ENCODE measurements at places on chromosomes 2 and 18.
A peak's percentile ranks its signal among the peaks of the same experiment; 100 is the strongest.

DNA sequence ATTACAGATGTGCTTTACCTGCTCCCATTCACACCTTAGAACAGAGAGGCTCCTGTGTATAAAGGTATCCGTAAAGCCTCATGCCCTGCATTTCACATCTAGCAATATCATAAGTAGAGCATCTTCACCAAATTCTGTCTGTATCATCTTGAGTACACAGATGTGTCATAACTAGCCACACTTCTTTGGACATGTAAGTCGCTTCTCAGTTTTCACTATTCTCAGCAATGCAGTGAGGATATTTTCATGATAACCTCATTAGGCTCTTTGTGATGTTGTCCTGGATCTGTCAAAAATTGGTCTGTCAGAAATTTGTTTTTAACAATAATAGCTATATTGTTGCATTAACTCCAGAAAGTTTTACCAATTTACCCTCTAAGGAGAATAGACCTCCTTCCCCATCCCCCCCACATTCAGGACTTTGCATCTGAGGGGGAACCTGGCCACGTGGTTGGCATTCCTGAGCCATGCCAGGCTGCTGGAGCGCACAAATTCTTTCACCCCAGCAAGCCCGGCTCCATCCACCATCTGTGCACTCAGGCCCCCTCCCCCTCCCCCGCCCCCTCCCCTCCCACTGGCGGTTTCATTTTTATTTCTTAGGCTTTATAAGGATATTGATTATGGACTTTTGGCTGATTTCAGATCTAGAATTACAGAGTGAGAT, 34.1 kb downstream of the AGAP1 start:
- no peak overlapping the region for H3K4me3 ChIP-seq
- DNase-seq: no peak
- H3K27ac ChIP-seq: no peak overlapping the region
- H3K36me3 ChIP-seq: peaks cover 3% of the 10 kb centered on the region
- peaks cover 20% of the 10 kb centered on the region for H3K4me1 ChIP-seq
- H3K27me3 ChIP-seq: no peaks in the 10 kb centered on the region

DNA sequence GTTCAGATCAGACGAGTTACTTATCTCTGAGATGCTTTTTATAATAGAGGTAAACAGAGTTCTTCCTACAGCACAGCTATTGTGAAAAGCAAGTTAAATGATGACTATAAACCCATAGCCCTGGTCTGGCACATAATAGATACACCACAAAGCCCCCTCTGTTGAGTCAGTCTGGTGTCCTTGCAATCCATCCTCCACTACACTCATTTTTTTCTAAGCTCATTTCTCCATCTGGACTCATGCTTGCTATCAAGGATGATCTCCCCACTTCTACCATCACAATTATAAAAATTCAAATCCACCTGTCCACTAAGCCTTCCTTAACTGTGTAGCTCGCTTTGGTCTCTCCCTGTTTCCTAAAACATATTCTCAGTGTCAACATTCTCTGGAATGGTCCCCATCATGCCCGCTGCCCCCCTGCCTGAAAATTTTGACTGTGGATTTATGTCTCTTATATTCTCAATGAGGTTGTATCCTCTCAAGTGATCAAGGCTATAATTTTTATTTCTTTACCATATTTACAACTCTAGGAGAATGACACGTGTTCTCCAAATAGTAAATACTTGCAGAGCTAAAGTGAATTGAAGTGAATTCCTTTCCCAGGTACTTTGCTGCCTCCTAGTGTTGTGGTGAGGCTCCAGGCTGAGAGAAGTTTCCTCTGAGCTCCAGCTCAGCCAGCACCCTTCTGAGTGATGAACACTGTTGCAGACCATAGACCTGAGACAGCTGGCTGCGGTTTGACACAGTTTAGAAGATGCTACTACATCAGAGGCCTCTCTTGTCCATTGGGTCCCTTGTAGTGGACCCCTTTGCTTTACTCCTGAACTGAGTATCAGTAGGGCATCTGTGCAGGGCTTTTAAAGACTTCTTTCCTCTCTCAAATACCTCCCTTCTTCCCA, 108.7 kb downstream of the DPP10 start:
- peaks cover 17% of the 10 kb centered on the region for H3K27me3 ChIP-seq
- DNase-seq: peak; percentile 42
- no peaks in the 10 kb centered on the region for H3K36me3 ChIP-seq
- no peaks in the 10 kb centered on the region for H3K4me1 ChIP-seq

- peaks cover 2% of the 10 kb centered on the region for H3K36me3 ChIP-seq
- peak overlapping the region; percentile 58 for H3K27ac ChIP-seq
- no peak overlapping the region for H3K4me3 ChIP-seq
- no peaks in the 10 kb centered on the region for H3K27me3 ChIP-seq
Observed at GRCh38 chr2:236988690-236989624, 96.7 kb upstream of the COPS8 start.

DNA sequence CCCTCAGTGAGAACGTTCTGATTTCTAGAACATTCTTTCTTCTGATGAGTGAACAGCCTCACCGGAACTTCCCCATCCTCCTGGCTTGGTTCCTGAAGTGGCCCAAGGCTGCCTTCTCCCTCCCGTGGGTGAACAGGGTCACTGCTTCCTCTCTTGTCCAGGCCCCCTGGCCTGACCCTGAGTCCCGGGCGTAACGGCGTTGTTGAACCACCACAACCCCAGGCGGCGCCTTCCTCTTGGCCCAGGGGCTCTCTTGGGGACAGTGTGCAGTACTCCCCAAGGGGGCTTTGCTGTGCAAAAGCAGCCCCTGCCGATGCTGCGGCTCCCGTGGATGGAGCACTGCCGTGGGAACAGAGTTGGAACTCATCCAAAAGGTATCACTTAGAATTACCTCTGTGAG, 147.2 kb downstream of the TSN start:
- H3K4me3 ChIP-seq: no peak overlapping the region
- peaks cover 26% of the 10 kb centered on the region for H3K27me3 ChIP-seq
- H3K27ac ChIP-seq: no peak overlapping the region
- H3K36me3 ChIP-seq: no peaks in the 10 kb centered on the region
- no peak for DNase-seq

- no peak overlapping the region for H3K27ac ChIP-seq
- H3K27me3 ChIP-seq: no peaks in the 10 kb centered on the region
- peaks cover 5% of the 10 kb centered on the region for H3K36me3 ChIP-seq
- no peak overlapping the region for H3K4me3 ChIP-seq
Observed at GRCh38 chr2:156563994-156564753, 128.0 kb downstream of the GPD2 start.

- no peaks in the 10 kb centered on the region for H3K27me3 ChIP-seq
- no peak for DNase-seq
- no peaks in the 10 kb centered on the region for H3K4me1 ChIP-seq
- no peak overlapping the region for H3K4me3 ChIP-seq
- H3K36me3 ChIP-seq: no peaks in the 10 kb centered on the region
Observed at GRCh38 chr2:138652378-138652777, 127.8 kb downstream of the NXPH2 start.

DNA sequence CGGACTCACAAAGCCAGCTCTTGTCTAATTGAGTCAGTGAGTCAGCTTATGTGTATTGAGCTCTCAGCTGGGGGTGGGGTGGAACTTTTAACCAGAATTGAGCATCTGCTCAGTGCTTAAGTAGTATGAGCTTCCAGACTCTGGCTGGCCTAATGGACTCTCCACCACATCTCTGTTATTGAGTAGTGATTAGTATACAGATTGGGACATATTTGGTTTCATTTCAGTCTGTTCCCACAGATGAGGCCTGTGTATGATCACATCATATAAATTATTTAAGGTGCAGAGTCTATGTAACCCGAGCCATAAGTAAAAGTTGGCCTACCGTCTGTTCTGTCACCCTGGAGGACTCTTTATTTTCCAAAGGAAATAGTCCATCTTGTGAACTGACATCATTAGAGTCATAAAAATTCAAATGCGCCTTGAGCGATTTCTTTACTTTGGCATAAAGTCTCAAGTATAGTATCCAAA, 152.1 kb downstream of the THSD7B start:
- DNase-seq: no peak
- no peaks in the 10 kb centered on the region for H3K36me3 ChIP-seq

DNA sequence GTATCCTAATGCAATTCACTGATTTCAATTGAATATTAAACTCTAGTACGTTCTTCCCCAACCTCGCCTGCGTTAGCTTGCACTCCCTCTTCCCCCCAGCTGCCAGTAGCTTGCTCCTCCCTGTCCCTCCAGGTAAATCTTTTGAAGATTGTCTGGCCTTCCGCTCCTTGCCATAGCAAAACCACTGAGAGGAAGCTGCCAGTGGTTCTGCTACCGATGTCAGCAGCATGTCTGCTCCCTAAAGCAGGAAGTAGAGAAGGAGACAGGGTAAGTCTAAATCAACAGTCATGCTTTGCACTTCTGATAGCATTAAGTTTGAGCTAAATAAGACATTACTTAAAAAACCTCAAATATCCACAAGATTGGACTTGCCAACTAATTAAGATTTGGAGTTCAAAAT, 89.1 kb downstream of the SCN2A start:
- no peak overlapping the region for H3K4me3 ChIP-seq
- no peak for DNase-seq
- no peaks in the 10 kb centered on the region for H3K36me3 ChIP-seq
- H3K27ac ChIP-seq: no peak overlapping the region

DNA sequence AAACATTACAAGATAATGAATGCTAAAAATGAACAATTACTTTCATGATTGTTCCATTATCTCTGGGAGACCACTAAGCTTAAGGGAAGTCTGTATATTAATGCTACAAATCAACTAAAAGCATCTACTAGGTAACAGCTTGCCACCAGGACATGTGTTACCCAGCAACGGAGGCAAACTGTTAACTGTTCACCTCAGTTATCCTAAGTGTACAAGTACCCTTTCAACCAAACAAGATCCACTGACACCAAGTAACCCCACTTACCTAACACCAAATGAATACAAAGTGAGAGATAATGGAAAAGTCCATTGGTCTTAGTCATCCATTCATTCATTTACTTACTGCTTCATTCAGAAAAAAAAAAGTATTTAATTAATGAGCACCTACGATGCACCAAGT, 54.7 kb upstream of the KIDINS220 start:
- peaks cover 6% of the 10 kb centered on the region for H3K4me1 ChIP-seq
- peaks cover 33% of the 10 kb centered on the region for H3K36me3 ChIP-seq
- no peaks in the 10 kb centered on the region for H3K27me3 ChIP-seq
- no peak overlapping the region for H3K4me3 ChIP-seq
- H3K27ac ChIP-seq: no peak overlapping the region
- DNase-seq: no peak

- H3K27me3 ChIP-seq: no peaks in the 10 kb centered on the region
- no peak overlapping the region for H3K27ac ChIP-seq
- DNase-seq: no peak
- no peaks in the 10 kb centered on the region for H3K36me3 ChIP-seq
- H3K4me3 ChIP-seq: no peak overlapping the region
Observed at GRCh38 chr2:1415501-1415900, 2.2 kb downstream of the TPO start.

- peaks cover 3% of the 10 kb centered on the region for H3K4me1 ChIP-seq
- no peak overlapping the region for H3K27ac ChIP-seq
- H3K36me3 ChIP-seq: no peaks in the 10 kb centered on the region
- H3K4me3 ChIP-seq: no peak overlapping the region
Observed at GRCh38 chr18:8298186-8298585, 311.1 kb upstream of the RAB12 start.

GRCh38 chr2:124692216-124692615, 667.1 kb downstream of the CNTNAP5 start:
- no peak for DNase-seq
- no peak overlapping the region for H3K27ac ChIP-seq
- peaks cover 6% of the 10 kb centered on the region for H3K4me1 ChIP-seq
- no peak overlapping the region for H3K4me3 ChIP-seq
- peaks cover 8% of the 10 kb centered on the region for H3K36me3 ChIP-seq

DNA sequence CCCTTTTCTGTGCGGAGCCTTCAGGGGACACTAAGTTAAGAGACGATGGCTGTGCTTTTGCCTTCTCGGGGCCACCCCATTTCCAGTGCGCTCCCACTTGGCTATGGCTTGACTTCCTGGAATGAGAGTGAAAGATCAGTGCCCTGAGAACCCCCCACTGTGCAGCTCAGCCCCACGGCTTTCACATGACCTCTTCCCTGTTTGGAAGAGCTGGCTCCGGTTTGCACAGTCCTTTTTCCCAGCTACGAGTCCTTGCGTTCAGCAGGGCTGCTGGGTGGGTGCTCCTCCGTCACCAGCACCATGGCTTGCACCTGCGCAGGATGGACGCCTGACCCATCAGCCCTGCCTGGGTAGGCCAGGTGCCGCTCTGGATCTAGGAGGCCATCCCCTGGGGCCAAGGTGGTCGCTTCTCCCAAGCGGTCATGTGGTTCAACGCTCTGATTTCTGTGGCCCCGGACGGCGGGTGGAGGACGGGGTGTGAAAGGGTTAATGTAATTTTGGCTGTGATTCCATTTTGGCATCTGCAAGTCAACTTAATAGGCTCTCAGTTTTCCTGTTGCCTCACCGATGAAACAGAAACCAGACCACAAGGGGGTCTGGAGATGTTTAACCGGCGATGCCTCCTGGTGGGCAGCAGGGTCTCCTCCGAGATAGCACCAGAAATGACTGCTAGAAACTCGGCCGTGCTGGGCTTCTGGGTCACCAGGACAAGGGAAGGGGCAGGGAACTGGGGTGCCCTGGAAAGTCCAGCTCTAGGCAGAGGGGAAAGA, 113.1 kb upstream of the HAAO start:
- H3K4me1 ChIP-seq: peaks cover 21% of the 10 kb centered on the region
- no peak overlapping the region for H3K27ac ChIP-seq
- H3K36me3 ChIP-seq: no peaks in the 10 kb centered on the region
- H3K4me3 ChIP-seq: no peak overlapping the region
- H3K27me3 ChIP-seq: no peaks in the 10 kb centered on the region
- DNase-seq: no peak

DNA sequence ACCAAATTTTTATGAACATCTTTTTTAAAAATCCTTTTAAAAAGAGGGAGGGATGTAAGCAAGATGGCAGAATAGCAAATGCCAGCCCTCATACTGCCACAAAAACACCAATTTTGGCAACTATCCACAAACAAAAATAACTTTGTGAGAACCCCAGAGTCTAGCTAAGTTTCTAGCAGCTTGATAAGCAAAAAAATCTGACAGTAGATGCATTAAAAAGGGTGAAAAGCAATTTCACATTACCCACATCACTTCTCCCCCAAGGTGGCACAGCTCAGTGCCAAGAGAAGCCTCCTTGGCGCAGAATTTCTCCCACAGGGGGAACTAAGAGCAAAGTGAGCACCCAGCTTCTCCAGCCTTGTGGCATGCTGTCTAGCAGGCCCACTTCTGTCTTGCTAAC, 74.6 kb downstream of the L3MBTL4 start:
- H3K4me3 ChIP-seq: no peak overlapping the region
- H3K36me3 ChIP-seq: peaks cover 14% of the 10 kb centered on the region
- no peak for DNase-seq
- H3K27me3 ChIP-seq: no peaks in the 10 kb centered on the region

Data from neural crest cell (in vitro differentiated cells).